Upper lobe of left lung (tissue), 6 donors: ENCODE measurements at places on chromosomes 12 and 14. TPM values are rescaled to one million over a fixed set of nuclear protein-coding genes. Genes with fewer than 3 reads are reported as not detected.

- no peak for DNase-seq
Measured at GRCh38 chr14:86221755-86222154, 691.8 kb downstream of the FLRT2 start.

GRCh38 chr12:30624009-30624408, 71.7 kb downstream of the IPO8 start:
- DNase-seq = no peak

DNA sequence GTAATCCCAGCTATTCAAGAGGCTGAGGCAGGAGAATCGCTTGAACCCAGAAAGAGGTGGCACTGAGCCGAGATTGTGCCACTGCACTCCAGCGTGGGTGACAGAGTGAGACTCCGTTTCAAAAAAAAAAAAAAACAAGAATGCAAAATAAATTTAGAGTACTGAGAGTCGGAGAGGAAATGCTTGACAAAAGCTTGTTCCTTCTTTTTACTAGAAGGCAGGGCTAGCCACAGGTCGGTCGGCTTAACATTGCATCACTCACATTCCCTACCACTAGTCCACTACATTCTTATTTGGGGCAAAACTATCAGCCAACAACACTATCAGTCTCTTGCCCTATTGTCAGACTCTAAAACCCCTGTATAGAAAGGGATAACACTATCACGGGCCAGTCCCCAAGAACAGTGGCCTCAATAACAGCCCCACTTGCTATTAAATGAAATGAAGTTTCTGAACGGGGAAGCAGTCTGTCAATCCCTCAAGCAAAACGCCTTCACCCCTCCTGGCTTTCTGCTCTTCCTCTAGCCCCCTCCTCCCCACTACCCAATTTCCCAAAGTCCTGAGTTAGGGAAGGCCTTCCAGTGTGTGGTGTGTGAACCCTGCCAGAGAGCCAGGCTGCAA, 1.0 kb downstream of the RNF41 start:
- DNase-seq = peak; percentile 59

- DNase-seq = peak; percentile 92
Measured at GRCh38 chr14:63435838-63436237, 107.3 kb downstream of the PPP2R5E start.

- DNase-seq = peak; percentile 58
Measured at GRCh38 chr12:125983094-125983783, 918.0 kb downstream of the AACS start.

GRCh38 chr12:62868820-62869219, 66.1 kb downstream of the PPM1H start:
- DNase-seq = no peak

DNA sequence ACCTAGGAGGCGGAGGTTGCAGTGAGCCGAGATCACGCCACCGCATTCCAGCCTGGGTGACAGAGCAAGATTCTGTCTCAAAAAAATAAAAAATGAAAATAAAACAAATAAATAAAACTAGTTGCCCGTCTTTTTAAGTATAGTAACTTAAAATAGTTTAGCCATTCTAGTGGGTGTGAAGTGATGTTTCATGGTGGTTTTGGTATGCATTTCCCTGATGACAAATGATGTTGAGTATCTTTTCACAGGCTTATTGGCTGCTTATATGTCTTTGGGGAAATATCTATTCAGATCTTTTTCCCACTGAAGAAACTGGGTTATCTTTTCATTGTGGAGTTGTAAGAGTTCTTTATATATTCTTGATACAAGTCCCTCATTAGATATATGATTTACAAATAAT, 102.4 kb upstream of the METAP2 start:
- no peak for DNase-seq

Gene RFX4
- total RNA-seq = not detected

Gene TESPA1
- total RNA-seq = 4.6 TPM
